Effector memory CD4-positive, alpha-beta T cell (primary cell): ENCODE measurements at places on chromosomes 6 and 20.

DNA sequence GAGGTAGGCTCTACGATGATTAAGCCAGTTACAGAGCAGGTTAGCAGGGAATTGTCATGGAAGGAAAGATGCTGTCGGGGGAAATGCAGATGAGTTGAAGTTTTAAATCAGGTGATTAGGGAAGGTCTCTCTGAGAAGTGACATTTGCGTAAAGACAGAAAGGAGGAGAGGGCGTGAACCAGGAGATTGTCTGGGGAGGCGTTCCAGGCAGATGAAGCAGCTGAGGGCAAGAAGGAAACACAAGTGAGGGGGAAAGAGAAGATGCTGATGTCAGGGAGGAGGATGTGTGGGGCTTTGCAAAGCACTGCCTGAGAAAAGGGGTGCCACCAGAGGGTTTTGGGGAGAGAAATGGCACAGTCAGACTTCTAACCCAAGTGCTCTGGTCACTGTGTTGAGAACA lies 2.5 kb upstream of the TMEM14B start:
- no peak for DNase-seq

GRCh38 chr6:142771162-142771561 lies 173.8 kb downstream of the HIVEP2 start:
- no peak for DNase-seq

DNA sequence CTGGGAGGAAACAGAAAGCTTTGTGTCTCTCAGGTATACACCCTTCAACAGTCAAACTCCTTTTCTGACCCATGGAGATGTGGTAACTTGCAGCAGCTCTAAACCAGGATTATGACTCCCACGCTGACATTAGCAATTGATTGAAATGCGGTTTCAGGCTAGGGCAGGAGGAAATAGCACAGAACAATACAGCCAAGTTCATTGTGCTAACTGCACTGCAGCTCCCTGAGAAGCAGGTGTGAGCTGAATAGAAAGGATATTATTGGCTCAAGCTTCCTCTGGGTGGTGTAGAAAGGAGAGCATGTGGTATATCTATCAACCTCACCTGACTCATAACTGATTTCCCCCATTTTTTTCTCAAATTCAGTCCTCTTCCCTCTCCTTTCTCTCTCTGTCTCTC lies 612.3 kb upstream of the BTBD3 start:
- no peak for DNase-seq

- no peak for DNase-seq
Observed at GRCh38 chr6:1271071-1271763, 40.7 kb upstream of the FOXQ1 start.

DNA sequence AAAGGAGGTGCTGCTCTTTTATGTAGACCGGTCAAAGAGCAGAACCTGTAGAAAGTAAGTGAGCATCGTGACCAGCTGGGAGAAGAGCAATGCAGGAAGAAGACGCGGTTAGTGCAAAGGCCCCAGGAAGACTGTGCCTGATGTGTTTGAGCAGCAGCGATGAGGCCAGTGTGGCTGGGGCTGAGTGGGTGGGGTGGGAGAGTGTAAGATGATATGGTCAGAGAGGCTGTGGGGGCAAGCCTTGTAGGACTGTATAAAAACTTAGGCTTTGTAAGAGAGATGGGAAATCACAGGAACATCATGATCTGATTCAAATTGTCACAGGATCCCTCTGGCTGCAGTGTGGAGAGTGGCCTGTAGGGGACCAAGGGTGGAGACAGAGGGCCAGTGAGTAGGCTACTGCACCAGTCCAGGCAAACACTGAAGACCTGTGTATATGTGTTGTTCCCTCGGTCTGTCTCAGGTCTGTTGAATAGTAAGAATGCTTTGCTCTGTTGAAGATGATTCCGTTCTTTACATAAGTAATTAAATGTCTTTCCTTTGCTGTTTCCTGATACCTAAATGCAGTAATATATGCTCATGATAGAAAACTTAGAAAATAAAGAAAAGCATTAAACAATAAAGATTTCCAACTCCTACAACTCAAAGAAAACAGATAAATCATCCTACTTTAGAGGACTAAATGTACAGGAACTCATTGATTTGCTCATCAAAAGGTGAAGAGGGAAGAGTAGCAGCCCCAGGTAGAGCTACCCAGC lies 23.6 kb upstream of the WFDC2 start:
- peak; percentile 11 for DNase-seq

- no peak for DNase-seq
Observed at GRCh38 chr20:38346741-38347140, 459 bp downstream of the LBP start.

- DNase-seq = no peak
Observed at GRCh38 chr6:28657769-28658465, 132.2 kb downstream of the GPX5 start.

DNA sequence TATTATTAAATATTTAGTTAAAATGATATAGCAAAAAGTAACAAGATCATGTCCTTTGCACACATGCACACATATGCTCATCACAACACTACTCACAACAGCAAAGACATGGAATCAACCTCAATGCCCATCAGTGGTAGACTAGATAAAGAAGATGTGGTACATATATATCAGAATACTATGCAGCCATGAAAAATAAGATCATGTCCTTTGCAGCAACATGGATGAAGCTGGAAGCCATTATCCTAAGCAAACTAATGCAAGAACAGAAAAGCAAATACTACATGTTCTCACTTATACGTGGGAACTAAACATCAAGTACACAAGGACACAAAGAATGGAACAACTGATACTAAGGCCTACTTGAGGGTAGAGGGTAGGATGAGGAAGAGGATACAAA lies 14.3 kb downstream of the AK9 start:
- no peak for DNase-seq

DNA sequence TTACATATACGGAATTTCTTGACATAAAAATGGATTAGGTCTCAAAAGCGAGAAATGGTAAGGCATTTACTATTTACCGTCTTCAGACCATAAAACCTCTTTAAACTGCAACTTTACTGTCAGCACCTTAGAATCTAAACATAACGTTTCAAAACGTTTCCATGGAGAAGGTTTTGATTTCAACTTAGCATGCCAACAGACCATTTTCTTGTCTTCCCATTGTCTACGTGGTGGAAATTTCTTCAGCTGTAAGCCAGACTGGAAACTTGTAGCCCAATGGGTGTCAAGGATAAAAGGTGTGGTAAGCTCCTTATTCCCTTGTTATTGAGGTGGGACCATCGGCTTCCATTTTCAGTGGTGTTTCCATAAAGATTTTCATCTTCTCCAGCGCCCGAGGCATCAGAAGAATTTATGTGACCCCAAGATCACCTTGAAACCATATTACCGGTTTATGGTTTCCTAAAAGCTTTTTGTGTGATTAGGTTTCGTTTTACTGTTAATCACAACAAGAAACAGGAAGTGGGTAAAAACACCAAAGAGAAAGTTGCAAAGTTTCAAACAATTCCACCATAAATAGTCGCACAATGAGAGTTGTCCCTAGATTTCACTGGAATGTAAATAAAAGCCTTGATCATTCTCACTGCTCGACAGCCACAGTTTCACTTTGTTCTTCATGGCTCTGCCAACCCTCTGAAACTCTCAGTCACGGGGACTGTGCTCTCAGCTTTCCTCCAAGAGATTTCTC lies 63.0 kb upstream of the CD2AP start:
- no peak for DNase-seq

GRCh38 chr20:45953672-45954071 lies 18.3 kb downstream of the ZNF335 start:
- no peak for DNase-seq

DNA sequence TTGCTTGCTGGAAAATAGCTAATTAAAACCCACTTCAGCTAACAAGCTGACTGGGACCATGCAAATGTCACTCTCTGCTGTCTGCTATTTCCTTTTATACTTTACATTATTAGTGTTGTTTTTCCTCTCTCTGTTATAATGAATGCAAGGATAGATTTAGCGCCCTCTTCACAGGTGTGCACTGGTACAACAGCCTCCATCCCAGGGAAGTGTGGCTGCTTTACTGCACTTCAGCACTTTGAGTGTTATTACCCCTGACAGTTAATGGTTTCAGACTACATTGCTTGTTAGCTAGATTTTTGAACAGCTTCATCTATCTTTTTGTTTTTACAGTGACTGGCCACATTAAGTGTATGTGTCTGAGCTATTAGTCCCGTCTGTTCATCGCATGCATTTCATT lies 405.7 kb downstream of the RNF144B start:
- no peak for DNase-seq
